ENCODE measurements at places on chromosomes 5 and 9. TPM values are rescaled to one million over a fixed set of nuclear protein-coding genes. Genes with fewer than 3 reads are reported as not detected.

The CAMSAP1 gene
- 20.8 TPM for total RNA-seq

The CBY3 gene
- total RNA-seq, result 0.29 TPM

The PCDHA1 gene
- total RNA-seq, result not detected

The AOPEP gene
- 66.0 TPM for total RNA-seq

The ADAMTS6 gene
- total RNA-seq, result 141 TPM

The IL11RA gene
- 5.9 TPM for total RNA-seq

The SLC25A2 gene
- total RNA-seq, result 0.44 TPM

The VCAN gene
- total RNA-seq, result 200 TPM

The PCA3 gene
- total RNA-seq, result not detected

The PAEP gene
- not detected for total RNA-seq

The BARHL1 gene
- not detected for total RNA-seq

The TRIM36 gene
- 1.8 TPM for total RNA-seq

The FAM78A gene
- 0.44 TPM for total RNA-seq

The SPAG8 gene
- total RNA-seq, result 0.66 TPM

The MED22 gene
- 20.3 TPM for total RNA-seq

The CCDC180 gene
- total RNA-seq, result 0.88 TPM

The EGFLAM gene
- total RNA-seq, result 10.1 TPM

The SPATA31A3 gene
- total RNA-seq, result not detected

The TMEFF1 gene
- total RNA-seq, result 0.88 TPM

The PKD2L2 gene
- not detected for total RNA-seq

The SLC6A18 gene
- not detected for total RNA-seq

The PCDHGC4 gene
- total RNA-seq, result 5.0 TPM

The IFNA21 gene
- total RNA-seq, result not detected

The AGXT2 gene
- total RNA-seq, result not detected

The LECT2 gene
- total RNA-seq, result not detected

The SHISAL2B gene
- not detected for total RNA-seq

The C5orf52 gene
- total RNA-seq, result not detected

The IFNK gene
- not detected for total RNA-seq

The C7 gene
- not detected for total RNA-seq

The SEMA4D gene
- not detected for total RNA-seq

The GPR21 gene
- 1.4 TPM for total RNA-seq

The PCYOX1L gene
- 7.0 TPM for total RNA-seq

The ZNF189 gene
- 13.7 TPM for total RNA-seq

The DNAJC25 gene
- total RNA-seq, result 13.8 TPM

The GPX8 gene
- 102 TPM for total RNA-seq

The HACD4 gene
- 1.8 TPM for total RNA-seq

The SLC6A19 gene
- not detected for total RNA-seq

The FOXI1 gene
- not detected for total RNA-seq

The HINT1 gene
- 106 TPM for total RNA-seq

The GABRB2 gene
- total RNA-seq, result under 0.01 TPM

The PPIC gene
- total RNA-seq, result 37.0 TPM

The FAM169A gene
- total RNA-seq, result 0.57 TPM

The ANXA1 gene
- 589 TPM for total RNA-seq

The IRX2 gene
- not detected for total RNA-seq

The DBN1 gene
- total RNA-seq, result 151 TPM

The PHF24 gene
- total RNA-seq, result not detected

The ZNF622 gene
- 44.2 TPM for total RNA-seq

The SLC46A2 gene
- total RNA-seq, result not detected

The RXFP3 gene
- total RNA-seq, result 0.29 TPM

The MARCOL gene
- not detected for total RNA-seq

The ZBTB5 gene
- 11.5 TPM for total RNA-seq

The IRX1 gene
- total RNA-seq, result not detected

The SGTB gene
- total RNA-seq, result 20.6 TPM

The PRSS3 gene
- total RNA-seq, result 8.0 TPM

The TAF1L gene
- under 0.01 TPM for total RNA-seq

The GRK6 gene
- total RNA-seq, result 35.9 TPM

The PCDHGA6 gene
- 4.8 TPM for total RNA-seq

The LCN2 gene
- not detected for total RNA-seq

The SLC45A2 gene
- not detected for total RNA-seq
